ENCODE measurements at places on chromosomes 4 and X.

DNA sequence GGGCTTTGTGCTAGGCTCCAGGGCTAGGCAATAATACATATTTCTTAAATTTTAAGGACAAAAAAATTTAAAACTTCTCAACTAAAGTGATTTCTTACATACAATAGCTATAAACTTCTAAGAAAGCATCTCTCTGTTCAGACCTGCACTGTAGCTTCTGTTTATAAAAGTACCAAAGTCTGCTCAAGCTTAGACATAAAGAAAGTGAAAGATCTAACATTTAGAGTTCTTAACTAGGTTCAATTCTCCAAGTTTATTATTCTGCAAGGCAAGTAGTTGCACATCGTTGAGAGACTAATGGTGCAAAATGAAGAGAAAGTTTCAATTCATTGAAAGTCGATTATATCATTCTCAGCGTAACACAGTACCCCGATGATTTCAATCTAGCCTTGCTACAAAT lies 857.4 kb upstream of the HTR2C start:
- DNase-seq, result no peak

GRCh38 chr4:71635139-71635748 lies 148.6 kb downstream of the GC start:
- DNase-seq, result no peak

- no peak for DNase-seq
These were observed 49.1 kb upstream of the DHRSX start for GRCh38 chrX:2549876-2550275.

GRCh38 chr4:88728146-88728545 lies 30.5 kb upstream of the NAP1L5 start:
- DNase-seq, result no peak

GRCh38 chr4:138439143-138439581 lies 197.0 kb upstream of the SLC7A11 start:
- DNase-seq, result no peak

DNA sequence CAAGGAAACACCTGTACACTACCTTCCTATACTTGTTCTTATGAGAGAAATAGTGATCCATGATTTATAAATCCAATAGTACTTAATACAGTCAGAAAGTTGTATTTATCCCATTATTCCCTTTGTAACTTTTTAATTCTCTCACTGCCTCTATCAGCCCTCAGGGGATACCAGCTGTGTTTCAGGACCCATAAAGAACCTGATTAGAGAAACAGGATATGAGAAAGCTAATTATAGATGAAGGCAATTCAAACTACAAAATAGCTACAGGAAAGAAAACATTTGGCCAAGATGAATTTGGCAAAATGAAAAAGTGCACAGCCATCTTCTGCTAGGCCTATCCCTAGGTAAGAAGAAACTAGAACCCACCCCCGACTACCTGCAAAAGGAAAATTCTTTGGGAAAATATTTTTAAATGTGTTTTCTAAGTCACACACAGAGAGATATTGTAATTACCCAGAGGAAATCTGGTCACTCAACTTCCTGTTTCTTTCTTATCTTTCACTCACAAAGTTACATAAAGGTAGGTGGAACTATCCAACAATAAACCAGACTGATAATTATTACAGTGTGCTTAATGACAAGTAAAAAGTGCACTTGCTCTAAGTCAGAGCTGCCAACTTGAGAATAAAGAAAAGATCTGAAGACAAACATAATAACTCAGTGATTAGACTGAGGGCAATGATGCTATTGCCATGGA lies 836.5 kb upstream of the HTR2C start:
- DNase-seq, result no peak

GRCh38 chr4:105472871-105473323 lies 965 bp downstream of the PPA2 start:
- no peak for DNase-seq

DNA sequence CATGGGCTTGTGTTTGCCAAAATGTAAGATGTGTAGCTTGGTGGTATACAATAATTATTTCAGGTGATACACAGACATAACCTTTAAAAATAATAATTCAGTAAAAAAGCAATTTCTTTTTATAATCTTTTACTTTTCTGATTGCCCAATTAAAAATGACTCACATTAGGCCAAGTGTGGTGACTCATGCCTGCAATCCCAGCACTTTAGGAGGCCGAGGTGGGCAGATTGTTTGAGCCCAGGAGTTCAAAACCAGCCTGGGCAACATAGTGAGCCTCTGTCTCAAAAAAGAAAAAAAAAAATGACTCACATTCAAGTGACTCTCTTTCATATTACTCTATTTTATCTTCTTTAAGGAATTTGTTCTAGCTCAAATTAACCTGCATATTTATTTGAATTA lies 449.4 kb upstream of the HTR2C start:
- no peak for DNase-seq

- DNase-seq, result no peak
These were observed 74.0 kb upstream of the BCOR start for GRCh38 chrX:40171513-40172400.

DNA sequence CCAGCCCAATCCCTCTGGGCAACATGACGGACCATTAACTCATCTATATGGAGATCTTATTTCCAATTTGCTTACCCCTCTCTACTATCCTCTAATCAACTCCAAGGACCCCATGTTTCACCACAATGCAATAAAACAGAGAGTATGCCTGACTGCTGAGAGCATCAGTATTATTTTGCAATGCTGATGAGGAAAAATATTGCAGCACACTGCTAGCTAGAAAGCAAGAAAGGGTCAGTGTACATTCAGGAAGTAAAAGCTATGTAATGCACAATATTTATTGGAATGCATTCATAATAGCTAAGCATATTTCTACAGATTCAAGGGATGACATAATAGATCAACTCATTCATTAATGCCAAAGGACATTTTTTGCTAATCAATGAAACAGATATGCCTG lies 33.2 kb downstream of the ARAP2 start:
- no peak for DNase-seq

GRCh38 chr4:7005571-7005970 lies 37.6 kb upstream of the TADA2B start:
- DNase-seq, result no peak

DNA sequence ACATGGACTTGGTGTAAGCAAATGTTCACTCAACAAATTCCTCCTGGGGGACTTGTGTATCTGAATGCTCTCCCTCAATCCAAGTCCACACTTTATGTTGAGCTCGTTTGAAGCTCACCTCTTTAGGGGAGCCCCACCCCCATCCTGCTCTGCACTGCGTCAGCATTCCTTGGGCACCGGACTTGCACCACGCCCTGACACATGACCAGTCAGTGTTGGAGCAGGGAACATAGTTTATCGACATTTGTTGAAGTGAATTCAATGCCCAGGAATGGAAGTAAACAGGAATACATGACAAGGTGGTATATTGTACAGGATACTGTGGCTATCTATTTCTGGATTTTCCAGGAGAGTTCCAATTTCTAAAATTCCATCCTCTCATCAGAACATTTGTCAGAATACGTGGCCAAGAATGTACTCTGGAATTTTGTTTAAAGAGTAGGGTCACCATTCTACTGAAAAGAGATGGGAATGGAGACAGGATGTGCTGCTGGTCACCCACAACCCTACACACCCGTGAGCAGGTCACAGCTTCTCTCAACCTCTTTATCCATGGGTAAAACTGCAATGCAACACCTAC lies 60.0 kb upstream of the LNX1 start:
- DNase-seq, result no peak

DNA sequence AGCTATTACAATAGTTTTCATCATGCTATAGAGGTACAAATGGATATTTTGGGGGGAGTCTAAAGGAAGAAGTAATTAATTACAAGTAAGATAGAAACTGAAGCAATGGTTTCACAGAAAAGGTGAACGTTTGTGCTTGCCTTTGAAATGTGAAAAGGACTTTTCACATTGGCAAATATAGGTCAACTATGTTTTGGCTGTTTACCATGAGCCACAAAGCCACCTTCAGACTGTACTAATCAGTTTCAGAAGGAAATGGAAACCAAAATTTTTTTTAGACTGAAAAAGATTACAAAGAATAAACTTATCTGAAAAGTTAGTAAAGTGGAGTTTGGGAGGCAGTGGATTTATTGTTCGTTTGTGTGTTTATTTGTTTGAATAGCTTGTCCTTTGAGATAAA lies 32.1 kb downstream of the SYTL5 start:
- DNase-seq, result no peak

DNA sequence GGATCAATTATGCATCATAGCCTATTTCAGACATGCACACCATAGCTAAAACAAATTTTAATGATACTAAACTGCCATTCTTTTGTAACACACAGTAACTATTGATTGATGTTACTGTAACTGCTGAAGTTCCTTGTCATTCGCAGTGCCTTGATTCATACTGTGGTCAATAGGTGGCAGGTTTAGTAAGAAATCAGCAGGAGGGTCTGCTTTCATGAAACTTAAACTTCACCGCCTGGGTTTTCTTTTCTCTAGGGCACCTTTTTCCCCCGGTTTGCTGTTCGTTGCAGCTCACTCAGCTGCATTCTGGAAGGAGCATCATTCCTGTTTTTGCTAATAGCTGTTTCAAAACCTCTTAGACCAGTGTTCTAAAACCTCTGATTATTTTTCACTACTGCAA lies 88.1 kb downstream of the RPA4 start:
- DNase-seq, result no peak

DNA sequence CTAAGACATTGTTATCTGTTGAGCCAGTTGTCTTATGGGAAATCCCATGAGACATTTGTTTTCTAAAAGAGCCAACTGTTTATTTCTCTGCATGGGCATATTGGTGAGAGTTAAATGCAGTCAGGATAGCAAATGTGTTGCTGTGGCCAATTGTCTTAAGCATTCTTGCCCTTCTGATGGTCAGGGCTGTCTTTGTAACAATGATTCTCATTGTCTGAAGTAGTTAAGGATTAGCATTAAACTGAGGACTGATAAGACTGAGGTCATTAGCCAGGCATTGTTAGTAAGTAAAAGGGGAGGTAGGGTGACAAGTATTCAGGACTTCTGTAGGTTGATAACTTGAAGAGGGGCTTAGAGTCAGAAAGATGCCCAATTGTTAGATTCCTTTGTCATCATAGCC lies 11.2 kb upstream of the MORF4L2 start:
- no peak for DNase-seq

DNA sequence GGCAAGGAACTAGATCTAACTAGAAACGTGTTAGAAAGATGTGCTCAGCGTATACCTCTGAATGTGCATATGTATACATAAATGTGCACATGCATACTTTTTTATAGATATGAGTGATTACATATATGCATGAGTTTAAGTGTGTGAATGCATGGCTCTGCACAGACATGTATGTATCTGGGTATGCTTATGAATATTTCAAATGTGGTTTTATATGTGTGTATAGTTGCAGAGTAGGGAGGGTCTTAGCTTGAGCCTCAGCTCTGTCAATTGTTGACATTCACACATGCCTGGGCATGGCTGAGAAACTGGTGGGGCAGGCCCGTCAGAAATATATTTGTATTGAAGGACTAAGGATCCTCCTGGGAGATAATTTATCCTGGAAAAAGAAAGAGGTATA lies 31.1 kb downstream of the RAP2C start:
- no peak for DNase-seq

DNA sequence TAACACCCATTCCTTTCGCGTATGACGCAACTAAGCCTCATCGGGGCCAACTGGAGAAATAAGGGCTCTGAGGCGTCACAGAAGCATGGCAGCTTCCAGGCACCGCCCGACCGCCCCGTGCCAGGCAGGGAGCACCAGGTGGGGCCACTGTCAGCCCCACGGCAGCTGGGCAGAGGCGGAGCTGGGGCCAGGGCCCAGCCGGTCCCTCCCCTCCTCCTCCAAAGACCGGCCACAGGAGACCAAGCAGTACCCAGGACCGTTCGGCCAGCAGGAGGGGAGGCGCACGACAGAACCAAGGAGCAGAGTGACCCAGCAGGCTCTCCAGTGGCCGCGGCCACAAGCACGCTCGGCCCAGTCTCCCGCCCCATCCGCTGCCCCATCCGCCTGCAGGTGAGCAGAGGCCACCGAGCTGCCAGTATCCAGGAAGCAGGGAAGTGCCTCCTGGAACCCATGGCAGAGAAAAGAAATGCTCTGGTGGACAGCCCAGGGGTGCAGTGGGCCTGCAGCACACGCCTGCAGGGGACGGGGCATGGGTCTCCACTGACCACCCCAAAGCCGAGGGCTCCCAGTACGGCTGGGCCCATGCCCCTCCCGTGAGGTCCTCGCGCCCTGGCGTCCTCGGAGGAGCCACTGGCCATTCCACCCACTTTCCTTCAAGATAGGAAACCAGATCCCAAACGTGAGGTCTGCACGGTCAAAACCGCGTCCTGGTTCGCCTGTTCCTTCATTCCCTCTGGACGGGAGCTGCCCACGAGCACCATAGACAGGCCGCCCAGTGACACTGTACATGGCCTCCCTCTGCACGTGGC lies 9.6 kb downstream of the CTBP1 start:
- no peak for DNase-seq

DNA sequence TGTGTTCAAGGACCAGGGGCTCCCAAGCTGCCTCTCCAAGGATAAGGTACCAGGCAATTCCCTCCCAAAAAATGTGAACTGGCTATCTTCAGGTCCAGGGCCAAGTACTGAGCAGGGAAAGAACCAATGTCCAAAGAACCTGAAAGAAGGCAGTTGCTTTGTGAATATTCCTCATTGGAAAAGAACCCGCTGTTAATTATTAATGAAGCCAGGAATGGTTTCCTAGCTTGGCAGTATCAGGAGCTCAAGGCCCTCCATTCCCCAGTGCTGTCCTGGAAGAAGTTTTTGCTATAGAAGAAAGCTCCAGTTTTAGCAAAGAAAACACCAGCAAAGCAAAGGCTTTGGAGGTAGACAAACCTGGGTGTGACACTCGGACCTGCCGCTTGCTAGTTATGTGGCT lies 130.0 kb upstream of the MBNL3 start:
- DNase-seq, result no peak

Measured in stimulated activated CD4-positive, alpha-beta T cell treated with anti-CD3 and anti-CD28 coated beads, Interleukin-15, amount 100 ng/mL, for 48 hours (primary cell).